Left lung (tissue), 14 donors: ENCODE measurements at places on chromosomes 7 and 10. TPM values are rescaled to one million over a fixed set of nuclear protein-coding genes. Genes with fewer than 3 reads are reported as not detected.

- H3K27ac ChIP-seq = peak overlapping the region; percentile 57
- no peaks in the 10 kb centered on the region for H3K36me3 ChIP-seq
- no peak overlapping the region for H3K4me3 ChIP-seq
- no peaks in the 10 kb centered on the region for H3K4me1 ChIP-seq
- no peak for DNase-seq
Observed at GRCh38 chr7:21355406-21355874, 72.4 kb upstream of the SP4 start.

DNA sequence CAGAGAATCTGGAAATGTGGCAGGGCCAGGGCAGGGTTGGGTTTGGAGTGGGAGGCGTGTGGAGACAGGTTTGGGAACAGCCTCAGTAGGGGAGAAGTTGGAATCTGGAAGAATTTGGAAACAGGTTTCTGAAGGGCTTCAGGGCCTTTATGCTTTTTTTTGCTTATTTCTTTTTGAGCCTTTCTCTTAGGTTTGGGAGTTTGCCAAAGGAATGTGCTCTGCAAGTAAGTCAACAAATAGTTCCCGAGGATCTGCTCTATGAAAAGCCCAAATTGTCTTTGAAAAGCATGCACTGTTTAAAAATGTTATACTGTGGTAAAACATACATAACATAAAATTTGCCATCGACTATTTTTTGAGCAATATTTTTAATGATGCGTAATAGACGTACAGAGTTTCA, 86.7 kb upstream of the ADRB1 start:
- H3K27me3 ChIP-seq = no peaks in the 10 kb centered on the region
- no peak overlapping the region for H3K4me3 ChIP-seq
- peaks cover 11% of the 10 kb centered on the region for H3K4me1 ChIP-seq
- H3K36me3 ChIP-seq = no peaks in the 10 kb centered on the region

DNA sequence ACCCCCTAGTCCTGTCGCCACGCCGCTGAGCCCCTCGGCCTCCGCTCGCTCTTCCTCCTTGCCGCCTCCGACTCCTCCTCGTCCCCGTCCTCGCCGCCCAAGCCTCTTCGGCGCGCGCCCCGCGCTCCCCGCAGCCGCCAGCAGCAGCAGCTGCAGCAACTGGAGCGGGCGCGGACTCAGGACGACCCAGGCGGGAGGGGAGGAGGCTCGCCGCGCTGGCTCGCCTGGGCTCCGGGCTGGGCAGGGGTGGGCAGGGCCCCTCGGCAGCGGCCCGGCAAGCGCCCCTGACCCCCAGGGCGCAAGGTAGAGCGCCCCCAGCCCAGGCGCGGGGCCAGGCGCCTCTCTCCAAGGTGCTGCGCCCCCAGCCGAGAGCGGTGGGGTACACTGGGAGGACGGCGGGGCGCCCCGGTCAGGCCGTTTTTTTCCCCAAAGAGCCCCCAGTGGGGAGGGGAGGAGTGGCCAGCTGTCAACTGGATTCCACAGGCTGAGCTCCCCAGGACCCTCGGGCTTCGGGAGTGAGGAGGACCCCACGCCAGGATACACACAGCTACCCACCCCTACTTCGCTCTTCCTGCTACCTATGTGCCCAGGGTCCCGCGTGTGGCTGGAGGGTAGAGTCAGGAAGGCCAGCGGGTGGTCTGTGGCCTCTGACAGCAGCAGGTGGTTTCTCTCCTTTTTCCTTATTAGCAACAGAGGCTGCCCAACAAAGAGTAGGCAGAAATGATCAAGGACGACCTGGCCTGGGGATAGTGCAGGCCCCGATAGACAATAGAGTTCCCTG, 903 bp upstream of the KCNMA1 start:
- no peak overlapping the region for H3K4me3 ChIP-seq
- no peaks in the 10 kb centered on the region for H3K36me3 ChIP-seq
- no peak overlapping the region for H3K27ac ChIP-seq

CYP2C19 gene
- total RNA-seq = 0.61 TPM

- no peak for DNase-seq
- peaks cover 7% of the 10 kb centered on the region for H3K4me1 ChIP-seq
- H3K27me3 ChIP-seq = no peaks in the 10 kb centered on the region
- no peaks in the 10 kb centered on the region for H3K36me3 ChIP-seq
- no peak overlapping the region for H3K27ac ChIP-seq
Observed at GRCh38 chr7:99194301-99194700, 13.6 kb downstream of the KPNA7 start.

GRCh38 chr10:124738441-124738840, 5.7 kb downstream of the FAM53B start:
- DNase-seq = no peak
- H3K4me3 ChIP-seq = no peak overlapping the region
- H3K4me1 ChIP-seq = peaks cover 94% of the 10 kb centered on the region
- H3K27me3 ChIP-seq = no peaks in the 10 kb centered on the region
- no peak overlapping the region for H3K27ac ChIP-seq

GRCh38 chr7:5636914-5637313, 144.5 kb downstream of the RNF216 start:
- H3K4me3 ChIP-seq = no peak overlapping the region
- H3K36me3 ChIP-seq = no peaks in the 10 kb centered on the region
- DNase-seq = no peak
- peak overlapping the region; percentile 33 for H3K27ac ChIP-seq
- H3K4me1 ChIP-seq = peaks cover 44% of the 10 kb centered on the region

DNA sequence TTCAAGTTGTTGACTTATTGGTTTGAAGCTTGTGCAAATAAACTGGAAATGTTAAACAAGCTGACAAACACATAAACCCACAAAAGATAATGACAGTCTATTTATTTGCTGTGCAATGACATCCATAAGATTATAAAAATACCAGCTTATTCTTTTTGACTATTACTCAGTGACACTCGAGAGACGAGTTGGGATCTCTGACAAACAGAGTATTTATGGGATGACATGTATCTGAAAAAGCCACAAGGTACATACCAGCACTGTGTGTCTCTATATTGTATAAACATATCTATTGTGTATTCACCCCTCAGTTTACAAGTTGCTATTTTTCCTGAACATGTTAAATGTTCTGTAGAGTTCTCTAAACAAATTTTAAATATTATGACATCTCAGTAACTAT, 88.9 kb downstream of the CHRM2 start:
- no peaks in the 10 kb centered on the region for H3K27me3 ChIP-seq
- H3K27ac ChIP-seq = no peak overlapping the region
- H3K36me3 ChIP-seq = no peaks in the 10 kb centered on the region
- H3K4me3 ChIP-seq = no peak overlapping the region
- no peaks in the 10 kb centered on the region for H3K4me1 ChIP-seq

FAM180A gene
- total RNA-seq = 6.8 TPM

CLDN4 gene
- total RNA-seq = 108 TPM

GRCh38 chr10:98414578-98414931, 427 bp downstream of the PYROXD2 start:
- peak overlapping the region; percentile 71 for H3K27ac ChIP-seq
- H3K36me3 ChIP-seq = peaks cover 33% of the 10 kb centered on the region
- H3K4me1 ChIP-seq = peaks cover 11% of the 10 kb centered on the region
- no peaks in the 10 kb centered on the region for H3K27me3 ChIP-seq
- peak overlapping the region; percentile 54 for H3K4me3 ChIP-seq
- DNase-seq = no peak

DNA sequence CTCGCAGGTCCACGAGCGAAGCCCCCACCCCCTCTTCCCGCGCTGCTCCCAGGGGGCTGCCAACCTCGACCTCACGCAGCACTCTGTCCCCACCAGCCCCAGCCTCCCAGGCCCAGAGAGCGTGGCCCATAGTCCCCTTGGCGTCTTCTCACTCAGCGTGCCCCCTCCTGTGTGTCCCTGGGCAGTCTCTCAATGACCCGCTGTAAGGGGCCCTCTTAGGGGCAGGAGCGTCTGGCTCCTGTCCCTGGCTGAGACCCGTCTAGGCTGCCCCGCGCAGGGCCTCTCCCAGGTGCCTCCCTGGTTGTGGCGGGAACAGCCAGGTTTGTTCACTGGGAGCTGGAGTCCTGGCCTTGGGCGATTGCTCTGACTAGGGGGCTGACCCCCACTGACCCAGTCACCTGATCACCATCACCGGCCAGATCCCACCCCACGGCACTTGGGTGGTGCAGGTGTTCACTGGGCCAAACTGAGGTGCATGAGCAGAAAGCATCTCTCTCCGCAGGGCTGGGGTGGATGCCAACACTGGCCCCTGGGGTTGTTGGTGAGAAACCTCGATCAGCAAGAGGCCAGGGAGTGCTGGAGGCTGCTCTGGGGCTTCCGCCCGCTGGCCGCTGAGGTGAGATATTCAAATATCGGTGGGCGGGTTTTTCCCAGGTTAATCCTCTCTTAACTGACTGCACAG, 12.6 kb upstream of the WDFY4 start:
- H3K27me3 ChIP-seq = peaks cover 11% of the 10 kb centered on the region
- no peak for DNase-seq
- no peaks in the 10 kb centered on the region for H3K36me3 ChIP-seq
- no peak overlapping the region for H3K4me3 ChIP-seq
- H3K4me1 ChIP-seq = no peaks in the 10 kb centered on the region

UNCX gene
- total RNA-seq = not detected

- no peaks in the 10 kb centered on the region for H3K27me3 ChIP-seq
- no peaks in the 10 kb centered on the region for H3K4me1 ChIP-seq
- no peak for DNase-seq
- no peak overlapping the region for H3K4me3 ChIP-seq
Observed at GRCh38 chr7:121160150-121161008, 168.4 kb upstream of the WNT16 start.

SPDYE9 gene
- not detected for total RNA-seq

PAPOLB gene
- total RNA-seq = 0.17 TPM

- H3K4me1 ChIP-seq = no peaks in the 10 kb centered on the region
- no peak overlapping the region for H3K27ac ChIP-seq
- H3K36me3 ChIP-seq = no peaks in the 10 kb centered on the region
- no peak overlapping the region for H3K4me3 ChIP-seq
Observed at GRCh38 chr10:100895346-100895745, 17.4 kb upstream of the SLF2 start.

DNA sequence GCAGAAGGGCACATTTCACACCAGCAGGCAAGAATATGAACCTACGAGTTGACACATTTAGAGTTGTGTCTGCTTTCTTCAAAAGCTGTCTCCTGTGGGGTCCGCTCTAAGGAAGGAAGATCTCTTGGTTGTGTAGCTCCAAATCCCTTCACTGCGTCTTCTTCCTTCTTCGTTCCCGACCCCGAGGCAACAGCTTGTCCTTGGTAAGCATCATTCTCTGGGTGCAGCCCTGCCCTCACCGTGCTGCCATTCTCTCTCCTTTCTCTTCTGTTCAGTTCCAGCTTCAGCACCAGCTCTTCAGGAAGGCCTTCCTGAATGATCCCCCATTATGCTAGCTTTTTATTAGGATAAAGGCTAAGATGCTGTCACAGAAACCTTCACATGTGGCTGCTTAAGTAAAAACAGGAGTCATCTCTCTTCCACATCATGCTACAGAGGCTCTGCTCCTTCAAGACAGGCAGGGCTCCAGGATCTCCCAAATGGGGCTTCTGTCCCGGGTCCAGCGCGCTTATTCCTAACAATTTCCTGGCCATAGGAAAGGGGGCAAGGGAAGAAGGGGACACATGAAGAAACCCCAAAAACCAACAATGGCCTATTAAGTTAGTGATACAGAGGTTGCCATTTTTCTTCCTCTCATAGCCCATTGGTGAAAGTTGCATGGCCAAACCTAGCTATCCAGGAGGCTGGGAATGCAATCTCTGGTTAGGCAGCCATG, 52.2 kb upstream of the SHH start:
- no peak overlapping the region for H3K27ac ChIP-seq
- H3K4me1 ChIP-seq = peaks cover 3% of the 10 kb centered on the region
- peaks cover 9% of the 10 kb centered on the region for H3K27me3 ChIP-seq
- no peaks in the 10 kb centered on the region for H3K36me3 ChIP-seq
- DNase-seq = no peak

DNA sequence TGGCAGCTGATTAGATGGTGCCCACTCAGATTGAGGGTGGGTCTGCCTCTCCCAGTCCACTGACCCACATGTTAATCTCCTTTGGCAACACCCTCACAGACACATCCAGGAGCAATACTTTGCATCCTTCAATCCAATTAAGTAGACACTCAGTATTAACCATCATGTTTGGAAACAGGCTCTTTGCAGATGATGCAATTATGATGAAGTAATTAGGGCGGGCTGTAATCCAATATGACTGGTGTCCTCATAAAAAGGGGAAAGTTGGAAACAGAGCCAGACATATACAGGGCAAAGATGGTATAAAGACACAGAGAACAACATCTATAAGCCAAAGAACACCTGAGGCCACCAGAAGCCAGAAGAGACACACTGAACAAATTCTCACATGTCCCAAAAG, 658.6 kb downstream of the CCSER2 start:
- no peaks in the 10 kb centered on the region for H3K36me3 ChIP-seq
- no peak overlapping the region for H3K27ac ChIP-seq
- no peak for DNase-seq

GRCh38 chr10:132141526-132142395, 45.0 kb upstream of the DPYSL4 start:
- no peaks in the 10 kb centered on the region for H3K4me1 ChIP-seq
- H3K27ac ChIP-seq = no peak overlapping the region
- H3K27me3 ChIP-seq = no peaks in the 10 kb centered on the region
- H3K36me3 ChIP-seq = no peaks in the 10 kb centered on the region

TDRD1 gene
- total RNA-seq = 0.29 TPM

DNA sequence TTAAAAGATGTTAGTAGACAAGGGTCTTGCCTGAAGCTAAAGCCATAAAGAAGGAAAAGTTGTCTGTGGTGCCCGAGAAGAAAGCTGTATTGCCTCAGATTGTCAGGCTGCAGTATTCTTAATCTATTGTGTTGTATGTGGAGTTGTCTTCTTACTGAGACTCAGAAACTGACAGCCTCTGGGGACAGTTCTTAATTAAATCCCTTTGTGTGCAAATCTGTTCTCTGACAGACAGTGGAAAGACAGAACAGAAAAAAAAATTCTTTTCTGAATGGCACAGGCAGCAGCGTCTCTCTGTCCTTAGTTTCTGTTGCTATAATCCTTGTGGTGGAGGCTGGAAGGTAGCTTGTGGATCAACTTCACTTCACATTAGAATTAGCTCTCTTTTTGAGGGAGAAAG, 16.8 kb downstream of the VWC2 start:
- H3K27ac ChIP-seq = no peak overlapping the region
- no peak overlapping the region for H3K4me3 ChIP-seq
- H3K36me3 ChIP-seq = no peaks in the 10 kb centered on the region

DNA sequence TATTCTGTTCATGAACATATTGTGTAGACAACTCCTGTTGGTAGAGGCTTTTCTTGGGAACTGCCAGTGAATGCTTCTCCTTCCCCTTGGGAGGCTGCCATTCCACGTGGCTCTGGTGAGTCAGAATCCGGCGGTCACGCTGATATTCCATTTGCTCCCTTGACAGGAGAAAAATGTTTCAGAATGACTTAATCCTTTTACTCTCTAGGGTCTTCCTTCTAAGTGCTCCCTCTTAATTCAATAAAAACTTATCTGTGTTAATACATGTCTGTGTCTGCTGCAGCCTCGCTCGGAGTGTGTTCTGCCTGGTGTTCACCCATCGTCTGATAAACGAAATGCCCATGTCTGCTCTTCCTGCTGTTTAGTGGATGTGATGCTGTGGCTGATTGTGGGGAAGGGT, 278.6 kb downstream of the ARHGAP12 start:
- no peak overlapping the region for H3K4me3 ChIP-seq
- H3K27me3 ChIP-seq = no peaks in the 10 kb centered on the region
- H3K4me1 ChIP-seq = no peaks in the 10 kb centered on the region
- peak overlapping the region; percentile 55 for H3K27ac ChIP-seq
- H3K36me3 ChIP-seq = no peaks in the 10 kb centered on the region
- DNase-seq = no peak

CYP3A4 gene
- not detected for total RNA-seq

NPY gene
- total RNA-seq = not detected

NSUN6 gene
- total RNA-seq = 8.1 TPM
